ENCODE measurements at places on chromosomes 2 and 18. TPM values are rescaled to one million over a fixed set of nuclear protein-coding genes. Genes with fewer than 3 reads are reported as not detected.

ALPI gene
- 1.0 TPM for total RNA-seq

IMPA2 gene
- 64.2 TPM for total RNA-seq

CYP26B1 gene
- 2.2 TPM for total RNA-seq

MAPK4 gene
- total RNA-seq, result 13.5 TPM

SERPINB3 gene
- total RNA-seq, result not detected

NAT8 gene
- total RNA-seq, result 2.4 TPM

DLX1 gene
- total RNA-seq, result 0.46 TPM

CYS1 gene
- 27.8 TPM for total RNA-seq

LRATD1 gene
- 33.4 TPM for total RNA-seq

AQP12A gene
- total RNA-seq, result not detected

SNTG2 gene
- total RNA-seq, result 2.0 TPM

LINC00305 gene
- total RNA-seq, result not detected

MYO5B gene
- total RNA-seq, result 63.1 TPM

CREG2 gene
- total RNA-seq, result 0.26 TPM

AQP12B gene
- not detected for total RNA-seq

RAB6C gene
- 0.23 TPM for total RNA-seq

NT5DC4 gene
- 0.12 TPM for total RNA-seq

LAMA1 gene
- 0.49 TPM for total RNA-seq

TANC1 gene
- total RNA-seq, result 40.1 TPM

METTL4 gene
- total RNA-seq, result 8.9 TPM

DYNAP gene
- not detected for total RNA-seq

RGPD3 gene
- total RNA-seq, result 0.14 TPM

TMEM163 gene
- 36.1 TPM for total RNA-seq

NOSTRIN gene
- 36.1 TPM for total RNA-seq

SCYGR6 gene
- total RNA-seq, result not detected

DOK1 gene
- 31.9 TPM for total RNA-seq

ABCG8 gene
- total RNA-seq, result 2.6 TPM

ZNF892 gene
- total RNA-seq, result 7.8 TPM

GAD1 gene
- total RNA-seq, result not detected

CDK15 gene
- 3.1 TPM for total RNA-seq

SLC5A7 gene
- total RNA-seq, result 0.20 TPM

CD207 gene
- total RNA-seq, result 0.52 TPM

PROKR1 gene
- not detected for total RNA-seq

AKAIN1 gene
- not detected for total RNA-seq

PLCL1 gene
- total RNA-seq, result 4.4 TPM

SCYGR4 gene
- total RNA-seq, result not detected

IL36RN gene
- total RNA-seq, result not detected

LDAH gene
- total RNA-seq, result 19.3 TPM

ANKRD62 gene
- not detected for total RNA-seq

TTN gene
- total RNA-seq, result 92.5 TPM
